Stimulated activated CD4-positive, alpha-beta T cell treated with anti-CD3 and anti-CD28 coated beads, Interleukin-15, amount 100 ng/mL, for 24 hours (primary cell): ENCODE measurements at places on chromosomes 2 and 18.

DNA sequence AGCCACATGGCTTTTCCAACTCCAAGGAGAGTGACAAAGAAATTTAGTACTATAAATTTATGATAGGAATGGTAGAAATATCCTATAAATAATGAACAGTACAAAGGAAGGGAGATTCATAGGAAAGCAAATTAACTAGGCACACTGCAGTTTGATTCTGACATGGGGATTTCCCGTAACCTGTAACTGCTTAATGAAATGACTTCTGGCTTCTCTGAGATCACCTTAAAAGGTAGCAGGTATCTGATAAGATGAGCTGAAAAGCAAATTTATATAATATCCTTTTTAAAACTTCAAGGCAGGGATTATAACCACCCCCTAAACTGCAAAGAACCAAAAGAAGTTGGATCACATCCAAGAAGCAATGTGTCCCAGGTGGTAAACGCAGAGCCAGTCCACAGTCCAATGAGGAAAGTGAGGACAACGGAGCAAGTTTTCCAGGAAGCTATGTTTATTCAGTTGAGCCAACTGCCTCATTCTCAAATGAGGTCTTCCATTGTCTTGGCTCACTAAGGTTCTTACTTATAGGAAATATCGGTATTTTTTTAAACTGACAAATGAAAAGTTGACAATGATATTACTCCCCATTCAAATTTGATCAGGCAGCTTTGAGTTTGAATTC lies 43.0 kb downstream of the WIPF1 start:
- DNase-seq: no peak

- no peak for DNase-seq
These were observed 289.5 kb upstream of the MMADHC start for GRCh38 chr2:149877074-149877473.

DNA sequence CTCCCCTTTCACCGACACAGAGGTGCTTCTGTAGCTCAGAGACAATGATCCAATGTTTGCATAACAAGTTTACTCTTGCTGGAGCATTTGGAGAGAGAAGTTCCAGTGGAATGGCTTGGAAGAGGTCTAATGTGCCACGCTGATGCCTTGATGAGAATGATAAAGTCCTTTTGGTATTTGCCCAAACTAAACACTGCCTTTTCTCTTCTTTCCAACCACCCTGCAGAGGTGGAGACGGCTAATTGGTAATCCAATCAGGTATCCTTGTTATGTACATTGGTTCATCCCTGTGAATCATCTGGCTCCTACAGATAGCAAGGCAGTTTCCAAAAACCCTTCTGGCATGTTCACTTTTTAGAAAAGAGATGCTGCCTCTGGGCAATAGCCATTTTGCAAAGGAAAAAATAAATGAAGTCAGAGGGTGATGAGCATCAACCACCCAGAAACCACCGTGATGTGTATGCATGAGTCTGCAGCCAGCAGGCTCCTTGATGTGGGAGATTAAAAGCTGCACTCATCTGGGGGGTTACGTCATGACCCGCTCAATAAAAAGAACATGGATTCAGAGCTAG lies 40.6 kb downstream of the KIAA2012 start:
- DNase-seq: no peak

- DNase-seq: peak; percentile 12
These were observed 14.1 kb downstream of the LAMA3 start for GRCh38 chr18:23703057-23703986.

- DNase-seq: no peak
These were observed 237 bp downstream of the SLC39A6 start for GRCh38 chr18:36128907-36129299.
